CD4-positive, alpha-beta T cell treated with Interleukin-6 at 100 ng/mL for 8 hours (primary cell): ENCODE measurements at places on chromosomes 1 and 21.

DNA sequence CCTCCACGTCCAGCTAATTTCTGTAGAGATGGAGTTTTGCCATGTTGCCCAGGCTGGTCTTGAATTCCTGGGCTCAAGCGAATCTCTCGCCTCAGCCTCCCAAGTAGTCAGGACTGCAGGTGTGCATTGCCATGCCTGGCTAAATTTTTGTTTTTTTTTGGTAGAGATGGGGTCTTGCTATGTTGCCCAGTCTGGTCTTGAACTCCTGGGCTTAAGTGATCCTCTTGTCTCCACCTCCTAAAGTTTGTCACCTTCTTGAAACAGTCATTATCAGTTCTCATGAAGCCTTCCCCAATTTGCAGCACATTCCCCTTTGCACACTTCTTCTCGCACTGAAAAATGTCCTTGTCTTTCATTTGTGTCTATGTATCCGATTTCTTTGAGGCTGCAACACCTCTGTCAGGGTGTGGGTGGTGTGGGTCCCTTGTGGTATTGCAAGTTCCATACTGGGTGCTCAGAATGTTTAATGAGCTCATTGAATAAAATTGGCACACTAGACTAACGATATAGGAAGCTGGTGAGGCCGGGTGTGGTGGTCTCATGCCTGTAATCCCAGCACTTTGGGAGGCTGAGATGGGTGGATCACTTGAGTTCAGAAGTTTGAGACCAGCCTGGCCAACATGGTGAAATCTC, 2.9 kb upstream of the CORT start:
- no peak for DNase-seq

DNA sequence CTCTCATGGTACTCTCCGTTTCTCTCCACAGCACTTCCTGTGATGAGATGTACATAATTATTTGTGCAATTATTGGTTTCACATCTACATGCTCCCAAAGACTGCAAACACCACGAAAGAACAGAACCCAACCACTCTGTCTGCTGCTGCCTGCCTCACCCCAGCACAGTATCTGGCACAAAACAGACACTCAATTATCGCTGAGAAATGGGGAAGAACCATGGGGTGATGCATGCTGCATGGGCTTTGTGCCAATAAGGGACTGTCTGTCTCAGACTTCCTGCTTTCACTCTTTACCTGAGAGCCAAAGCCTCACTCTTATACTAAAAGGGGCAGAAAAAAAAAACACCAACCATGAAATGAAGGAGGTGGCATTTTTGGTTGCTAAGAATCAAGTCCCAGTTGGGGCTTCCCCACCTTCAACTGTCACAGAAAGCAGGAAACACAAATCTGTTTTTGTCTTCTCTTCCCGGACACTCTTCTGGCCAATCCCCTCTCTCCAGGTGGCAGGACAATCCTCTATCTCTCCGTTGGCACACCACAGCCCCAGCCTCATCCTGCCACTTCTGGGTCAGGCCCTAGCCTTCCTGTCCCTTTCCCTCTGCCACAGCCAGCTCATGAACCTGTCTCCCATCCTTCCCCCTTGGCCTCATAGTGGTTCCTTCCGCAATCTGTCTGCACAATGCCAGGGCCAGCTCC, 82.0 kb downstream of the TGFBR3 start:
- DNase-seq = peak; percentile 90

DNA sequence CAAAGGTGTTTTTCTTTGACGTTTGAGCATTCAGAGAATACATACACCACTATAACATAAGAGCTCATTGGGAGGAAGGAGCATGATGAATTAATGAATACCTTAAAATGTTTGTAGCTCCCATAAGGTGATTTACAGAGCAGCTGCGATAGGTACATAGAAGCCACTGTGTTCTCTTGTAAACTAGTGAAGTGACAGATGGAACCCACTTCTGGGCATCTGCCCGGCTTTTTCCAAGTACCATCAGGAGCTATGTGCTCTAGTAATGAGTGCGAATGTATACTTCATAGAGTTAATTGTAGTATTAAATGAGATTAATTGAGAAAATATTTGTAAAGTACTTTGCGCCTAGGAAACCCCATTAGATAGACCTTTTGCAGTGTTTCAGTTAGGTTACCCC, 48.4 kb downstream of the HENMT1 start:
- DNase-seq = no peak

DNA sequence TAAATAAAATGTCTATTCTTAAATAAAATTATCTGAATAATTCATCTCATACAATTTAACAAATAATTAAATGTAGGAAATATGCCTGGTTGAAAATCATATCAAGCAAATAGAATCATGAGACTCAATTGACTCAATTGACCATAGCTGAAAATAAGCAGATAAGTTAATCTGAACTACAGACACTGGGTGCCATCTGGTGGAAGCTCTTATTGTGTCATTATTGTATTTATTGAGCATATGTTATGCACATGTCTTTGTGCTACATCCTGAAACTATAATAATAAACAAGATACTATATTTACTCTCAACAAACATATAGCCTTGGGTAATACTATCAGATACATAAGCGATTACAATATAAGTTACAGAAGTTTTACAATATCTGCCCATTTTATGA, 41.0 kb downstream of the BRINP3 start:
- DNase-seq = no peak
